Vagina (tissue), 2 donors: ENCODE measurements at places on chromosomes 4 and X.

- no peak for DNase-seq
Observed at GRCh38 chr4:5751666-5752375, 40.8 kb downstream of the EVC start.

DNA sequence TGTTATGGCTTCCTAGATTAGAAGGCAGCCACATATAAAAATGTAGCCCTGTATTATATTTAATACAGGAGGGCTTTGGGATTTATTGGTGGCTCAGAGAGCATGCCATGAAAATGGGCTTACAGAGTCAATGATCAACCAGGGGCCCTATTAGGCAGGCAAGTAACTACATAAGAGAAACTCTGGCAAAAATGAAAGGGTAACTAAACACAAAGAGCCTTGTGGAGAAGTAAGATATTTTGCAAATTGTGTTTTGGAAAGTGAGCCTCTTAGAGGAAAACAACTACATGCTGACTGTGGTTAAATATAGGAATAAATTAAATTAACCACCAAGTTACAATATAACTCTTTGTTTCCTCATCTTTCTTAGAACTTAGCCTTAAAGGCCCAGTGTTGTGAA is 5.5 kb downstream of the SAT1 start:
- no peak for DNase-seq

DNA sequence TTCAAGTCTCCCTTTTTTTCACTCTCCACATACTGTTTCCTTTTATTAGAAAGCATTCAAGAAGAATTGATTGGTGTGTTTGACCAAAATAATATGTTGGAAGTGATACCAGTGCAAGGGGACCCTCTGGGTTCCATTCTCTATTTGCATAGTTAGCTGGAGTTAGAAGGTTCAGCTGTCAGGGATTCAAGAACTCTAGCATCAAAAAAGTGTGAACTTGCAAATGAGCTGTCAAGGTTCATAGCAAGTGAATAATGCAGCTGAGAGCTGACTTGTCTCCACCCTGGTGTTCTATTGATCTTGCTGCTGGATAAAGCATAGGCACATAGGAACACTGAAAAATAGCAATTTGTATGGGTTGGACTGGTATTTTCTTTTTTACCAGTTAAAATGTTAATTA is 73.2 kb downstream of the SORBS2 start:
- DNase-seq = no peak

GRCh38 chrX:138723301-138723700 is 11.8 kb upstream of the FGF13 start:
- DNase-seq = no peak

DNA sequence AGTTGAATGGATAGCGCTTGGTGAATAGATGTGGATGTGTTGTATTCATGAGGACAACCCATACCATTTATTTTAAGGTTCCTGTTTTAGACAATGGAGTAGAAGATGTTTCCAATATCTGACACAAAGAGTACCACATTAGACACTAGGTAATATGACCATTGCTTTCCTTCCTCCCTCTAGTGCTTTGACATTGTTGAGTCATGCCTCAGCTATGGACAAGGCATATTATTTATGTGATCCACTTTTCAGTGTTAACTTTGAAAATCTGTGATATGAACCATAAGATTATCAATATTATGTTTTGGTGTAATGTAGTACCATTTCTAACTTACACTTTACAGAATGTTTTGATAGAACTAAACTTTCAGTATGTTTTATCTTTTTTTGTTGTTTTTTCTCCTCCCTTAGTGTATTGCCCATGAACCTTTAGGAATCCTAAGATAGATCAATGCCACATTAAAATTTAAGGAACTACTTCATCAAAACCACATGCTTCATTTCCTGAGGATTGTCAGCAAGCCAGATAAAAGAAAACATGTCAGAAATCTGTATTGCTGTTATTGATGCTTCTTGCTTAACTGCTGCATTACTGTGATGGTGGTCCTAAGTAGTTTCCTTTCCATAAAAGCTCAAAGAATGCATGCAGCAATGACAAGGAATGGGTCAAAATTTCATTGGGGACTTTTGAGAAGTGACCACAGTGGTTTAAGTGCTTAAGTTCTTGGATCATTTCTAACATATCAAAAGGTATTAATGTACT is 105.0 kb downstream of the PCDH7 start:
- DNase-seq = no peak

DNA sequence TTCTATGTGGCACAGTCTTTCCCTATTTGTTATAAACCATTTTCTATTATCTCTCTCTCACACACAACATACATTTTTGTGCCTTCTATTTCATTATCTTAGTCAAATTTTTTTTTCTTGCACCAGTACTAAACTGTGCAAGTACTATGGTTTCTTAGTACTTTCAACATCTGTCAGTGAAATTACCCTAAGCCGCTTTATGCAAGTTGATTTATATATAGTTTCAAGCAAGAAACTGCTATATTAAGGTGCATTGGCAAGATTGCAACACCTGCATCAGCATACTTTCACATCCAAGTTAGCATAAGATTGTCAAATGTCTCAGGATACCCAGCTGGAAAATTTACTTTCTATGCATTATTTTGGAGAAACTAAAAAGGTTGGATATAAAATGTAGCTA is 180.2 kb upstream of the FSTL5 start:
- no peak for DNase-seq

DNA sequence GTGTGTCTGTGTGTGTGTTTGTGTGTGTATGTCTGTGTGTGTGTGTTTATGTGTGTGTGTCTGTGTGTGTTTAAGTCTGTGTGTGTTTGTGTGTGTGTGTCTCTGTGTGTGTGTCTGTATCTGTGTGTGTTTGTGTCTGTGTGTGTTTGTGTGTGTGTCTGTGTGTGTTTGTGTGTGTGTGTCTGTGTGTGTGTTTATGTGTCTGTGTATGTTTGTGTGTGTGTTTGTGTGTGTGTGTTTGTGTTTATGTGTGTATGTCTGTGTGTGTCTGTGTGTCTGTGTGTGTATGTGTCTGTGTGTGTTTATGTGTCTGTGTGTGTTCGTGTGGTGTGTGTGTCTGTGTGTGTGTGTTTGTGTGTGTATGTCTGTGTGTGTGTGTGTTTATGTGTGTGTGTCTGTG is 11.4 kb downstream of the IL9R start:
- DNase-seq = peak; percentile 49

DNA sequence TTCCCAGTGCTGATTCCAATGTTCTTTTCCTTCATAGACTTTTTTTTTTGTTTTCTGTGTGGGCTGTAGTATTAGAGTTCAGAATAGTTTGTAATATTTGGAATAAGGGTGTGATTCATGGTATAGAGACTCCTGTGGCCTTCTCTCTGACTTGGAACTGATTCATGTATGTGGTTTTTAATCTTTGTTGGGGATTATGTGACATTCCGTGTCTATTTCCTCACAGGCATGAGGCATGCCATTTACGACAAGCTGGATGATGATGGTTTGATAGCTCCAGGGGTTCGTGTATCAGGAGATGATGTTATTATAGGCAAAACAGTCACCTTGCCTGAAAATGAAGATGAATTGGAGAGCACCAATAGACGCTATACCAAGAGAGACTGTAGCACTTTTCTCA is 44.4 kb downstream of the POLR2B start:
- no peak for DNase-seq

DNA sequence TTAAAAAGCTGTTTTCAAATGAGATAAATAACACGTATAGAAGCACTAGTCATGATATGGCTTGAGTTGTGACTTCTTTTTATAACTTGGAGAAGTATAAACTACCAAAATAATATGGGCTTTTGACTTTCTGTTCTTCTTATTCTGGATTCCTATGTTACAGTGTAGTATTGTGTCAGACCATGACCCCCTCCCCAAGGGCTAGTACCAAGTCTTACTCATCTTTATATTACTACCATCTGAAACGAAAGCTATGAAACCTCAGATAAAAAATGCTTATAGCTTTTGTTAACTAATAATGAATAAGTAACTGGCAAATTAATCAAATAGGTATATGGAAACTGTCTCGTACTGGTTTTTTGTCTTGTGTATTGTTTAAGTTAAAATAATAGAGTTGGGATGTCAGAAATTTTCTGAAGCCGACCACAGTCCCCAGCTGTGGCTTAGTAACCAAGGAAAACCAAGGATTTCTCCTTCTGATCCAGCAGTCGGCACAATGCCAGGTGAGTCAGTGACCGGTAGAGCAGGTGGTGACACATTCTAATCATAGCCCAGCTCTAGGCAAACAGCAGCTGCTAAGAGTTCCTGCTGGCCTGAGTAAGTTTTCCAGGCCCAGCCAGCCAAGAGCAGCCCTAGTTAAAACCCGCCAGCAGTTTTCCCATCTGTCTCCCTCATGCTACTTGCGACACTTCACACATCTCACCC is 163.3 kb upstream of the PRDX4 start:
- DNase-seq = no peak
